Nephron progenitor cell (in vitro differentiated cells): ENCODE measurements at places on chromosomes 6 and 20.

DNA sequence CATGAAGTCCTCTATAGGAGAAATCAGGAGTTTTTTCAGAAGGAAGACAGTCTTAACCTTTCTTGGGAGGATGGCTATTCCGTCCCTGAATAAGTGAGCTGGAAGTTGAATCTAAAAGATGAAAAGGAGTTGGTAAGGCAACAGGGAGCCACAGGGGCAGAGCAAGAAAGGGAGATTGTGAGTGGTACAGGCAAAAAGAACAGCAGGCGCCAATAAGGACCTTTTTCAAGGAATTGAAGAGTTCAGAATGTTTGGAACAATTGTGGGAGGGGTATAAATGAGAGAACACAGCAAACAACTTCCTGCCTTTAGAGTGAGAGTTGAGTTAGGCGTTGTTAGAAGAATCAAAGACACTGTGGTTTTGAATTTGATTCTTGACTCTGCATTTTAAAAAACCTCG lies 1003.7 kb downstream of the EPHA7 start:
- no peak for DNase-seq

DNA sequence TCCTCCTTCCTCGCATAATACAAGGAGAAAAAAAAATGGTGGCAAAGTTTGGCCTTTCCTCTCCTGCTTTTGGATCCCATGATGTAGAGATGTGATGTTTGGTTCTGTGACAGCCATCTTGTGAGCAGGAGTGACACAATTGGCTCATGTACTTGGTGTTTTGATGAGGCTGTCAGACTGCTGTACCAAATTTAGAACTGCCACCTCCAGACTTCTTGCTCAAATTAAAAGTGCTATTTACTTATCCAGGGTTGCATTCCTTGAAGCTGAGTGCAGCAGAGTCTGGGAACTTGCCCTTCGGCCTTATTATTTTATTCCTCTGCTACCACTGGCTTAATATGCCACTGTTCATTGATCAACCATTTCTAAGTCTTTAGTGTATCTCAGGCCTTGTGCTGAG lies 21.9 kb downstream of the BCAS1 start:
- DNase-seq: no peak

GRCh38 chr6:163780994-163781393 lies 366.5 kb downstream of the QKI start:
- DNase-seq: peak; percentile 50

GRCh38 chr6:5025911-5026819 lies 22.3 kb upstream of the RPP40 start:
- DNase-seq: peak; percentile 63

- DNase-seq: no peak
These were observed 95.1 kb upstream of the RNF217 start for GRCh38 chr6:124867121-124867520.

- no peak for DNase-seq
These were observed 300.7 kb downstream of the TENT5A start for GRCh38 chr6:81451787-81452186.

DNA sequence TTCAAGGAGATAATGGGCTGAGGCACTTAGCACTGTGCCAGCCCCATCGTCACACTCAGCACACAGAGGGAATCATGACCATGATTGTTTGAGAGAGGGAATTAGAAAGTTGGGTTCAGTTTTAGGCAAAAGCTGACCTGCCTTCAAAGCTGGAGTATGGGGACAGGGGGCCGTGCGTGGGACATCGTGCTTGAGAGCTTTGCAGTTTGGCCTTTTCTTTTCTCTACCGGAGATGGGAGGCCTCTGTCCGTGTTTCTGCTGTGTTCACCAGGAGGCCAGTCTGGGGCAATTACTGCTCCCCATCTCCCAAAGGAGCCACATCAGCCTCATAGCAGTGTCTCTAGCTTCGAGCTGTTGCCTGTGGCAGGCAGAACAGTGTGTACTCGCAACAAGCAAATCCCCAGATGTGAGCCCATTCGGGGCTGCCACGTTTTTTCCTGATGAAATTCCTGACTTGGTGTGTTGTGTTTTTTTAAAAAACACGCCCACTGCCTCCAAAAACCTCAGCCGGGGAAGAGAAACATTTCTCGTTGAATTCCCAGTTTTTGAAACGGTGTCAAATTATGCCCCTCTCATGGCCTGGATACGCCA lies 20.2 kb downstream of the EYA2 start:
- DNase-seq: no peak
